ENCODE measurements at places on chromosomes 13 and 19.

GRCh38 chr13:68234274-68234673 lies 1004.1 kb upstream of the PCDH9 start:
- no peak for DNase-seq

GRCh38 chr13:42990291-42991232 lies 1.5 kb downstream of the EPSTI1 start:
- no peak for DNase-seq

- DNase-seq = no peak
Measured at GRCh38 chr13:50119591-50119990, 104.3 kb downstream of the KCNRG start.

- no peak for DNase-seq
Measured at GRCh38 chr13:28539625-28540286, 44.8 kb upstream of the FLT1 start.

- DNase-seq = no peak
Measured at GRCh38 chr13:46782691-46783090, 14.3 kb downstream of the ESD start.

- DNase-seq = no peak
Measured at GRCh38 chr13:108345016-108345415, 75.5 kb downstream of the TNFSF13B start.

- DNase-seq = no peak
Measured at GRCh38 chr13:76383676-76384461, 502.3 kb downstream of the KCTD12 start.

- DNase-seq = no peak
Measured at GRCh38 chr13:43805681-43806128, 18.9 kb upstream of the ENOX1 start.

- DNase-seq = peak; percentile 28
Measured at GRCh38 chr19:50695251-50696093, 24.1 kb downstream of the SHANK1 start.

GRCh38 chr19:58397533-58398037 lies 2.1 kb downstream of the RNF225 start:
- DNase-seq = no peak

All from stimulated activated CD4-positive, alpha-beta T cell treated with anti-CD3 and anti-CD28 coated beads, Interleukin-4, amount 100 ng/mL, for 4 hours (primary cell).